ENCODE measurements at places on chromosomes 1 and 21.

DNA sequence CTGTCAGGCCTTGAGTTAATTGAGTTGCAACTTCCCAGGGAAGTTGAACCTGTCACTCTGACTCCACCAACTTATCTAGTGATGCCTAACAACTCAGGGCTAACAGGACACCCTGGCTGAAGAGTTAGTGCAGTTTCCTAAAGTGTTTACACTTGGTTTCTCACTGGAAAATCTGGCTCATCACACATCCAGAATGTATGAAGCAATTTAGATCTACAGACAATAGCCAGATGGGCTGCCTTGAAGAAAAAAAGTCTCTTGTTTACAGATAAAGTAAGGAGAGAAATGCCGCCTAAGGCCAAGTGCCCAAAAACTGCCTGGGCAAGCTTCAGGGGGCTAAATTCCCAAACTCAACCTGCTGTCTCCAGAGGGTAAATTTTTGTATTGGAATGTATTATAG lies 446.3 kb upstream of the NCAM2 start:
- DNase-seq = no peak

- DNase-seq = no peak
Measured at GRCh38 chr1:156422602-156423091, 53.6 kb downstream of the RHBG start.

- no peak for DNase-seq
Measured at GRCh38 chr21:25501462-25501861, 105.8 kb downstream of the MRPL39 start.

- DNase-seq = no peak
Measured at GRCh38 chr1:31637915-31638673, 6.6 kb downstream of the PEF1 start.

- no peak for DNase-seq
Measured at GRCh38 chr1:204923201-204923600, 52.5 kb downstream of the NFASC start.

DNA sequence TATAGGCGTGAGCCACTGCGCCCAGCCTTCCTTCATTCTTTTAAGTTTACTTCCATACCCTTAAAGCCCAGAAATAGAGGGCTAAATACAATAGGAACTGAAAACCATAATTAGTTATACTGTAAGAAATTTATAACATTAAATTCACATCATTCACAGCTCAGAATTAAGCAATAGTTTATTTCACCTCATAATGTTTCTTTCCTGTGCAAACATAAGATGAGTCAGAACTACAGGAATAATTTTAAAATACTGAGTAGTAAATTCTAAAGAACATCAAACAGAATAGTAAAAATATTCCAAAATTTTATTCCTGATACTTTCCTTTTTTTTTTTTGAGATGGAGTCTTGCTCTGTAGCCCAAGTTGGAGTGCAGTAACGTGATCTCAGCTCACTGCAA lies 24.1 kb downstream of the POGZ start:
- DNase-seq = no peak

- no peak for DNase-seq
Measured at GRCh38 chr1:54987427-54987826, 7.0 kb downstream of the TMEM61 start.

GRCh38 chr1:115828101-115829022 lies 12.6 kb downstream of the NHLH2 start:
- DNase-seq = no peak

- DNase-seq = no peak
Measured at GRCh38 chr1:241596633-241597032, 43.5 kb downstream of the CHML start.

GRCh38 chr1:197961933-197962332 lies 44.8 kb downstream of the LHX9 start:
- no peak for DNase-seq

GRCh38 chr1:45908611-45909140 lies 105.3 kb downstream of the MAST2 start:
- no peak for DNase-seq

DNA sequence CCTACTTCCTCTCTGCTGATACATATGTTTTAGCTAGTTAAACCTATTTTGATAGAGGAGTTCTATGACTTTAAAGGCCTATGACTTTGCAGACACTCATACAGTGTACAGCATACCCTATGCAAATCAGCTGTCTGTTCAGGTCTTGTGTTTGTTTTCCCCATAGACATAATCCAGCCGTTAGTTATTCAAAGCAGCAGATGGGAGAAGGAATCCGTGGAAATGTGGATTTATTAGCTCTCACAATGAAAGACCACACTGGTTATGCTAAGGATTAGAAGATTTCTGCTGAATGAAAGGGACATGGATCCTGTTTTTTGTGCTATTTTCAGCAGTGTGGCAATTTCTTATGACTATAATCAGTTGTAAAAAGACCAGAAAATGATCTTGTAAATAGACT lies 59.8 kb downstream of the MAST2 start:
- DNase-seq = no peak

- DNase-seq = no peak
Measured at GRCh38 chr1:12634156-12634555, 9.7 kb upstream of the AADACL4 start.

GRCh38 chr1:183996040-183996384 lies 41.5 kb downstream of the COLGALT2 start:
- no peak for DNase-seq

DNA sequence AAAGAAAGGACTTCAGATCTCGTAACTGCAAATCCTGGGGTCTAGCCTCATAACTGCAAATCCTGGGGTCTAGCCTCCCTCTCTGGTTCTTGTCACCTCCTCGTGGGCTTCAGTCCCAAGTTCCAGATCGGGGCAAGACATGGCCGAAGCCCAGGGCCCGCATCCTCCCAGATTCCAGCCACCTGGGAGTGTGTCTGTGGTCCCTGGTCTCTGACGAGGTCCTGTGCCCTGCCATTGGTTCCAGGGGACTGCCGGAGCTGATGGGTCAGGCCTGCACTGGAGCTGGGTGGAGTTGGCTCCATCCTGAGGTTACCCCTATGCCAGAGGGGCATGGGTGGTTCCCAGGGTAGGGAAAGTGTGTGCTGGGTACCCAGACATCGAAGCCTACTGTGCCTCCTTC lies 17.7 kb upstream of the C1orf174 start:
- no peak for DNase-seq

DNA sequence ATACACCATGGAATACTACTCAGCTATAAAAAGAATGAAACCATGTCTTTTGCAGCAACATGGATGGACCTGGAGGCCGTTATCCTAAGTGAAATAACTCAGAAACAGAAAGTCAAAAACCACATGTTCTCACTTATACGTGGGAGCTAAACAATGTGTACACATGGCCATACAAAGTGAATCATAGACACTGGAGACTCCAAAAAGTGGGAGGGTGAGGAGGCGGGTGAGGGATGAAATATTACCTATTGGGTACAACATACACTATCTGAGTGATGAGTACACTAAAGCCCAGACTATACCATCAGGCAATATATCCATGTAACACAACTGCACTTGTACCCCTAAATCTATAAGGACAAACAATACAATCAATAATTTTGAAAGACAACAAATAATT lies 39.5 kb upstream of the FAM20B start:
- DNase-seq = no peak

DNA sequence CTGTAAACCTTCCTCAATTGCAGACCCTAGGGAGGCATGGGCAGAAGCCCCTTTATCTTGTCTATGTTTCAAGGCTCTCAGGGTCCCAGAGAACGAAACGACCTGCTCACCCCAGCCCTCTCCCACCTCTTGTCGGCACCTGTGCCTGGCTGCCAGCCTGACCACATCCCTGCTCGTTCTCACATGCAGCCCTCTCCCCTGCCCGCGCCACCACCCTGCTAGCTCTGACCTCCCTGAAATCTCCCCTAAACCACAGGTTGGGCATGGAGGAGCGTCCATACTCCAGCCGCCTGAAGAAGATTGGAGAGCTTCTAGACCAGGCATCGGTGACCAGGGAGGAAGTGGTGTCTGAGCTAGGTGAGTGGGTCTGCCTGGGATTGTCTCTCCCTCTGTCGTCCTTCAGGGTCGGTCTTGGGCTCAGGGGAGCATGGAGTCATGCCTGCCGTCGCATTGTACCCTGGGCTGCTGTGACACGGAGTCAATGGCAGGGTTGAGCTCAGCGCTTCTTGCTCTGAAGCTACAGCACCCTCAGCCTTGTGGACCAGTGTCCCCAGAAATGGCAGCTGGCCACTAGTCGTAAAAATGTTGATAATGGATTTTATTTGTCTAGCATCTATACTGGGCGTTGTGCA lies 3.6 kb downstream of the ADPRS start:
- DNase-seq = no peak

DNA sequence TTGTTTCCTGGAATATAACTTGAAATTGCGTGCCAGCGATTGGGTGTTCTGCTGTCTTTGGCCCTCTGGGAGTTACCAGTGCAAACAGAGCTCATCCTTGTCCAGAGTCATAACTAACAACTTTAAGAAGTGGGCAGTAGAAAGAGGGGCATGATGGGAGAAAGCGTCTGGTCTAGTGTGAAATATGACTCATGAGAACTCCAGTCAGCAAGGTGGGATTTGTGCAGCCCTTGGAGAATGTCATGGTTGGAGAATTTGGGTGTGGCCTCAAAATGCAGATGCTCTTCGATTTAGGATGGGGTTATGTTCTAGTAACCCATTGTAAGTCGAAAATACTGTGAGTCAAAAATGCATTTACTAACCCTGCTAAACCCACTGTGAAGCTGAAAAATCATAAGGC lies 12.9 kb downstream of the ATP1B1 start:
- no peak for DNase-seq

GRCh38 chr1:94946886-94947285 lies 20.0 kb upstream of the CNN3 start:
- no peak for DNase-seq

GRCh38 chr1:58204284-58204683 lies 342.2 kb downstream of the OMA1 start:
- no peak for DNase-seq

- DNase-seq = no peak
Measured at GRCh38 chr1:217369271-217369981, 261.5 kb downstream of the GPATCH2 start.

GRCh38 chr1:46587069-46587468 lies 17.0 kb downstream of the MKNK1 start:
- DNase-seq = no peak

DNA sequence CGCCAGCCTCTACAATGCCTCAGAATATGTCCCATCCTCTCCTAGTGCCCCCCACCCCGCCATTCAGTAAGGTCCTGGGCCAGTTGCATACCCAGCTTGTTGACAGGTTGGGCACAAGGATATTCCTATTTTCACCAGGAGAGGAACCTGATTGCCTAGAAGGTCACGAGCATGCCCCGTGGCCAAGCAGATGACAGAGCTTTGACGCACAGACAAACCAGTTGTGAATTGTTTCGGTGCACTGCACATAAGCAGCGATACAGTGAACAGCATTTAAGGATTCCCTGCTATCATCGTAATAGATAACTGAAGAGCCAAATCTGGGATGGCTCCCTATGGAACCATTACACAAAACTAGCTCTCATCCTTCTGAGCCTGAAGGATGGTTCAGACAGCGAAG lies 3.4 kb downstream of the LELP1 start:
- no peak for DNase-seq

DNA sequence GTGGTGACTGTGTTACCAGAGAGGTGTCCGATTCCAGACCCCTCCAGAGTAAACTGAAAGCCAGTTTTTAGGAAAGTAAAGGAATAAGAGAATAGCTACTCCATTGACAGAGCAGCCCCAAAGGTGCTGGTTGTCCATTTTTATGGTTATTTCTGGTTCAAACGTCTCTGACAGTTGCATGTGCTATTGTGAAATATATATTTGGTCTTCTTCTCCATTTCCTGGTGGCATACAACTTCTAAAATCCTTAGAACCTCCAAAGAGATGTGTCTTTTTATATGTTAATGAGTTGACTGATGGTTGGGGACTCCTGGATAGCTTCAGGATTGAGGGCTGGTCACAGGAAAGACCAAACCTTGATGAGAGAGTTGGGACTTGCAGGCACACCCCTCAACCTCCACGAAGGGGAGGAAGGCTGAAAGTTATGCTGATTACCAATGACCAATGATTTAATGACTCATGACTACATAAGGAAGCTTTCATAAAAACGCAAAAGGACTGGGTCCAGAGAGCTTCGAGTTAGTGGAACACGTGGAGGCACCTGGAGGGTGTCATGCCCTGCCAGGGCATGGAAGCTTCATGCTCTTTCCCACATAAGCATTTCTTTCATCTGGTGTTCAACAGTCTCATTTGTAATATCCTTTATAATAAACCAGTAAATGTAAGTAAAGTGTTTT lies 100.7 kb downstream of the SLC16A1 start:
- no peak for DNase-seq

DNA sequence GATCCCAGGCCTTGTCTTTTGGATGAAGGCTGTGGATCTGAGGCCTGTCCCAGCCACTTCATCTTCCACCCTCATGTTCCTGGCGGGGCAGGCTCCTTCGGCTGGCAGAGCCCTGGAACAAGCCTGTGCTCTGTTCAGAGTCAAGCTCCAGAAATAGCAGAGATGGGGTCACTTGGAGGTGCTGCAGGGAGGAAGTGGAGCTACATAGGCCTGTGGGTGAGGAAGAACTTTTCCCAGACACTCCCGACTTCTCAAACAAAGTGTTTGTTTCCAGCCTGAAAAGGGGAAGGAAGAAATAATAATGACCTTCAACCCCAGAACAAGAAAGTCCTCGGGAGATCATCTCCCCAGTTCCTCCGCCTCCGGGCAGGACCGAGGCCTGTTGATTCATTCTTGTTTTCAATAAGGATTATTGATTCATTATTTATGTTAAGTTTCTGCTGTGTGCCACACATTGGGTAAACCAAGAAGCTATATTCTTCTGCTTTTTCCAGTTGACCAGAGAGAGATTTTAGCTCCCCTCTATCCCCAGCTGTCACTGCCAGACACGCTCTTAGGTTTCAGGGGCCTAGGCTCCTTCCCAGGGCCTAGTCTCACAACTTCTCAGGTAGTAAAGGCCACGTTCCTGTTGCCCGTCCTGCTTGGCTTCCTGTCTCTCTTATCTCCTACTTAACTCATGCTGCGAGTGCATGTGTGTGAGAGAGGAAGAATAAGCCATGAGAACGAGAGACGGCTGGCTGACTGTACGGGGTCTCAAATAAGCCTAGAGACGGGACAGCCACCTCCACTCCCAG lies 16.9 kb downstream of the IKBKE start:
- DNase-seq = no peak

GRCh38 chr21:37575580-37575979 lies 209.0 kb downstream of the DYRK1A start:
- no peak for DNase-seq

DNA sequence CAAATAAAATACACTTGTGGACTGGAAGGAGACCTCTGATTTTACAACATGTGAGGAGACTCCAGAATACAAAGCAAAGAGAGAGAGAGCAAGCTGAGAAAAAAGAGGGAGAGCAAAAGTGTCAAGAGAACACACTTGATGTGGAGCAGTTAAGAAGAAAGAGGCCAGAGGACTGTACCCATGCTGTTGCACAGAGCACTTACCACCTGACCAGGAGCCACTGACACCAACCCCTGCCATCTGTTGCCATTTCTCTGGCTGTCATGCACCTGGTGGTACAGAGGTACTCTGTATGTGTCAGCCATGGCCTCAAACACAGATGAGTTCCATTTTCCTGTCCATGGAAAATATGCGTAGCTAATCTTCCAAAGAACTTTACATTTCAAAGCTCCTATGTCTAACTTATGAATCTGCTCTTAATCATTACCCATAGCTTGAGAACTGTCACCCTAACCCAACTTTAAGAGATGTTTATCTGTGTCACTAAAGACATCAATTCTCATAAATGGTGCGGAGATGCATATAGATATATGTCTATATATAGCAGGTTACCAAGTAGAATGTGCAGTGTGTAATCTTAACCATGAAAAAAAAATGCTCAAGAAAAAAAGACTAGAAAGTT lies 32.8 kb upstream of the ABCD3 start:
- DNase-seq = no peak

Data from CD4-positive, alpha-beta T cell treated with Interleukin-6 for 4 hours (primary cell).